ENCODE measurements at places on chromosomes 6 and 20.
A peak's percentile ranks its signal among the peaks of the same experiment; 100 is the strongest.

DNA sequence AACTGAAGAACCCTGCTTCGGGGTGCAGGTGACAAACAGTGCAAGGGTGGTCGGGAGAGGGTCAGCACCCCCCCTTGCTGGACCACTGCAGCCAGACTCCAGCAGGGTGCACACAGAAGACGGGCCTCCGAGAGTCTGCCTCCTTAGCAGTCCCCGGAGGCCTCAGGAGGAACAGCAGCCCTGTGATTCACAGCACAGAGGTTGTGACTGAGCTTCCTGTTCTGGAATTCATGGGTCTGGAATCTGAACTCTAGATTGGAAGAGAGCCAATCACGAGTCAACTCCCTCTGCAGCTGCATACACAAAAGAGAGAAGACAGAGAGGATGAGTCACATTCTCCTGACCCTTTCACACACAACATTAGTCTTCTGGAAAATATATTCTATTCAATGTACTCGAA lies 249.0 kb upstream of the OPRM1 start:
- no peak for DNase-seq

DNA sequence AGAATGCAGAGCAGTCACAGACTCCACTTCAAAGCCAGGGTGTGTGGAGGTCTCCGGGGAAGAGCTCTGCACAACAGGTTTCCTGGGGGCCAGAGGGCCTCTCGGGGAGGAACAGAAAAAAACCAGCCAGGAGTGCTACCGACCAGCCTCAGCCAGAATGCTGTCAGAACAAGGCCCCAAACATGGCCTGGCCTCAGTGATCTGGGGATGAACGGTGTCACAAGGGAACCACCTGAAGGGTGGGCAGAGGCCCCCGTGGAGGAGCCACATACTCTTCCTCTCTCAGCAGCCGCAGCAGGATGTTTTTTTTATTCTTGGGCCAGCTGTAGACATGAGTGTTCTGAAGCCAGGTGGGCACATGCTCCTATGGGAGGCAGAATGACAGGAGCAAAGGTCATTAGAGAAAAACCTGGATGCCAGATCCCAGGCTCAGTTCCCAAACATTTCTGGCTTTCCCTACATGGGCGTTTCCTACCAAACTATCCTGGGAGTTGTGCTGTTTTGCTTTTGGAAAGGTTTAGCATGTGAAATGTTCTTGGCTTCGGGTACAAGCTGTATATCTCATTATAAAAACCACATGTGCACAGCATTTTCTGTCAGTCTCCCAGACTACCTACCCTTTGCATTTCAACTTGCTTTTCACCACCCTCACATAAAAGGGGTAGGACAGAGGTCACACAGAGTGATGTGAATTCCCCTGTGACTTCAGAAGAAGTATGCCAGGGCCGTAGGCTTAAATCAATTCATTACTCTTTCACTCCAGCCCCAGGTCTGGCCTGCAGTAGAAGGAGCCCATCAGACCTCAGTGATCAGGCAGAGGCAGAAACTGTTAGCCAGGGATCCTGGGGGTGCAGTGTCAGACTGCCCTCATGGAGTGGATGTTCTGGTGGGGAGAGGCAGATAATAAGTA lies 46.2 kb downstream of the TRAF3IP2 start:
- DNase-seq, result no peak

GRCh38 chr6:11140056-11140455 lies 28.5 kb upstream of the ERVFRD-1 start:
- no peak for DNase-seq

DNA sequence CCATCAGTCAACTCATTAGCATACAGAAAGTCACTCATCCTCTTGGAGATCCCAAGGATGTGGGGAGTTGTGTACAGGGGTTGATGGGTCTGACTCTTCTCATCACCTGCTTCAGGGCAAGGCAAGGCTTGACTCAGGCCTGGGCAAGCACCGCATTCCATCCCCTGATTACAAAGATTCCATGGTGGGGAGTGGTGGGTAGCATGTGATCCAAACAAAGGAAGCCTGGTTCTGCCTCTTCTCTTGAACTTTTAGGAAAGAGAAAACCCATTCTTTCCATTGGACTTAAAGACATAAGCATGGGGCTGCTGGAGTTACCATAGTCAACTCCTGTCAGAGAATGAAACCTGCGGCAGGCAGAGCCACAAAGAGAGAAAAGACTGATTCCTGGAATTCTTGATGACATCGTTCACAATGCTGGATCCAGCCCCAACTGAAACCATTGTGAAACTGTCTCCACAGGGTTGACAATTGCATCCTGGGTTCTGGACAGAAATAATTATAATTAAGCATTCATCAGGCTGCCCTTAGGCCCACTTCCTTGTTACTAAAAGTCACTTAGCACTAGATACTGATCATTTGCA lies 235.8 kb upstream of the KCNG1 start:
- no peak for DNase-seq

DNA sequence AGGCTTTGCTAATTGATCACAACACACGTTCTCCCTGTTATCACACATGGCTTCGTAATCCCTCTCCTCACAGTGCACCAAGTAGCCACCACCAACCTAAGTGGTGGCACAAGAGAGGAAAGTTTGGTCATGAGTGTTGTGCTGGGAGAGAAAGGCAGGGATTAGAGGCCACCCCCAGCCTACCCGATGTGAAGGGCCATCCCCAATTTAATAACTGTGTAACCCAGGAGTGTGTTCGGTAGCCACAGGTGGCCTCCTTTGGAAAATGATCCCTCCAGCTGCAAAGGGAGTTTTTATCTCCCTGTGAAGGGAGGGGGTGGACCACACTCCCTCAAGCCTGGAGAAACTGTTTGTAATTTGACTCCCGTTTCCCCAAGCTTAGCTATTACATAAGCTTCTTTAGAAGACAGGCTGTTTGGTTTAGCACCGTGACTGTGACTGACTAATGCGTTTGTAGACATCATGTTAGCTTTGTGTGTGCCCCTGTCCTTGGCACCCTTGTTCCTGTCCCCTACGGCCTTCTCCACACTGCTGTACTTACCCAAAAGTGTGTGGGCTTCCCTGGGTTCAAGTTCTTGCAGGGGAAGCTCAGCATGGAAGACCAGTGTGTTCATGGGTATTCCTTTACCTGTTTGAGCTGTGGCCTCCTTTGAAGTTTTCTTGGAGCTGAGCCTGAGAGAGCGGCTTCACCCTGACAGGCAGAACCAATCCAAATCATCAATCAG lies 20.6 kb downstream of the PPP1R16B start:
- no peak for DNase-seq

DNA sequence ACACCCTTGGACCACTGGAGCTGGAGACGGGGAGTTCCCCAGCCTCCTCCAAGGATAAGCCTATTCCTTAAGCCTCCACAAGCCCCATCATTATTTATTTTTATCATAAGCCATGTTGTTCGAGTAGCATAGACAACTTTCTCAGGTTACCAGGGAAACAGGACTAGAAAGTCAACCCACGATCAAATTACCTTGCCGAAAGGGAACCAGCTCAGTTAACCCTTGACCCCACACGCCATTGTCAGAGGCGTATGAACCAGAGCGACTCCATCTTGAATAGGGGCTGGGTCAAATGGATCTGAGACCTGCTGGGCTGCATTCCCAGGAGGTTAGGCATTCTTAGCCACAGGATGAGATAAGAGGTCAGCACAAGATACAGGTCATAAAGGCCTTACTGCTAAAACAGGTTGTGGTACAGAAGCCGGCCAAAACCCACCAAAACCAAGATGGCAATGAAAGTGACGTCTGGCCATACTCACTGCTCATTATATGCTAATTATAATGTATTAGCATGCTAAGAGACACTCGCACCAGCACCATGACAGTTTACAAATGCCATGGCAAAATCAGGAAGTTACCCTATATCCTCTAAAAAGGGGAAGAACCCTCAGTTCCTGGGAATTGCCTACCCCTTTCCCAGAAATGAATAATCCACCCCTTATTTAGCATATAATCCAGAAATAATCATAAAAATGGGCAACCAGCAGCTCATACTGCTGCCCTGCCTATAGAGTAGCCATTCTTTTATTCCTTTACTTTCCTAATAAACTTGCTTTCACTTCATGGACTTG lies 22.4 kb downstream of the SYNJ2 start:
- DNase-seq, result no peak

GRCh38 chr6:34600796-34601195 lies 44.7 kb upstream of the SPDEF start:
- no peak for DNase-seq

GRCh38 chr6:154928325-154928922 lies 66.7 kb upstream of the TIAM2 start:
- DNase-seq, result peak; percentile 72

GRCh38 chr6:43746071-43746470 lies 23.9 kb upstream of the VEGFA start:
- DNase-seq, result no peak

DNA sequence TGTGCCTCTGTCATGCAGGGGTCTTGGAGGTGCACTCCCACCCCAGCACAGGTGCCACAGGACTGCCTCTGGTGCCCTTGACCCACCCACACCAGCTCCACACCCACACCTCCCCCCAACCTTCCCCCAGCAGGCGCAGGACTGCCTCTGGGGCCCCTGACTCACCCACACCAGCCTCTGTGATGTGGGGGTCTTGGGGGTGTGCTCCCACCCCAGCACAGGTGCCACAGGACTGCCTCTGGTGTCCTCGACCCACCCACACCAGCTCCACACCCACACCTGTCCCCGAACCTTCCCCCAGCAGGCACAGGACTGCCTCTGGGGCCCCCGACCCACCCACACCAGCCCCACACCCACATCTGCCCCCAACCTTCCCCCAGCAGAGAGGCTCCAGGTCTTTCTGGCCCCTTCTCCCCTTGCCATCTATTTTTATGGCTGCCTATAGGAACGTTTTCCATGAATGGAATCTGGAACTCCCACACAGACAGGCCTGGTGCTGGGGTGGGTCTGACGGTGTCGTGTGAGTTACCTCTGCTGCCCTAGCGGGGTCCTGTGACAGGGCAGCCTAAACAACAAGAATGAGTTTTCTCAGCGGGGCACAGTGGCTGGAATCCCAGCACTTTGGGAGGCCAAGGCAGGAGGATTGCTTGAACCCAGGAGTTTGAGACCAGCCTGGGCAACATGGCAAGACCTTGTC lies 23.5 kb downstream of the SLC17A9 start:
- DNase-seq, result no peak

Data from CD4-positive, alpha-beta T cell treated with Interleukin-17A for 1 hour (primary cell).